ENCODE measurements at places on chromosomes 4 and X. TPM values are rescaled to one million over a fixed set of nuclear protein-coding genes. Genes with fewer than 3 reads are reported as not detected.

Gene HERC6
- 6.8 TPM for total RNA-seq

Gene CSAG2
- total RNA-seq: not detected

Gene RGN
- total RNA-seq: not detected

Gene MAGEA11
- not detected for total RNA-seq

Gene RHOH
- 117 TPM for total RNA-seq

Gene PLP1
- not detected for total RNA-seq

Gene USP26
- total RNA-seq: not detected

Gene DKK2
- not detected for total RNA-seq
